Left lung (tissue), 14 donors: ENCODE measurements at places on chromosomes 1 and 21. TPM values are rescaled to one million over a fixed set of nuclear protein-coding genes. Genes with fewer than 3 reads are reported as not detected.

The PCP4 gene
- polyA plus RNA-seq: 11.2 TPM

The SLC37A1 gene
- polyA plus RNA-seq: 10.5 TPM

The FAM72B gene
- 3.8 TPM for polyA plus RNA-seq

The CD53 gene
- 8.7 TPM for polyA plus RNA-seq

The SUSD4 gene
- polyA plus RNA-seq: 25.0 TPM

The MR1 gene
- 8.2 TPM for polyA plus RNA-seq

The IL20 gene
- polyA plus RNA-seq: not detected

The HSD3B2 gene
- 0.17 TPM for polyA plus RNA-seq

The CRP gene
- not detected for polyA plus RNA-seq

The IQGAP3 gene
- 18.0 TPM for polyA plus RNA-seq

The NPHS2 gene
- 0.85 TPM for polyA plus RNA-seq

The CA6 gene
- polyA plus RNA-seq: not detected

The RGS4 gene
- 2.4 TPM for polyA plus RNA-seq

The FCRLB gene
- 0.56 TPM for polyA plus RNA-seq

The S100A3 gene
- polyA plus RNA-seq: 0.58 TPM

The FAM151A gene
- polyA plus RNA-seq: 1.4 TPM

The OR2G6 gene
- polyA plus RNA-seq: 0.04 TPM
